ENCODE measurements at places on chromosomes 11 and 22. TPM values are rescaled to one million over a fixed set of nuclear protein-coding genes. Genes with fewer than 3 reads are reported as not detected.

DNA sequence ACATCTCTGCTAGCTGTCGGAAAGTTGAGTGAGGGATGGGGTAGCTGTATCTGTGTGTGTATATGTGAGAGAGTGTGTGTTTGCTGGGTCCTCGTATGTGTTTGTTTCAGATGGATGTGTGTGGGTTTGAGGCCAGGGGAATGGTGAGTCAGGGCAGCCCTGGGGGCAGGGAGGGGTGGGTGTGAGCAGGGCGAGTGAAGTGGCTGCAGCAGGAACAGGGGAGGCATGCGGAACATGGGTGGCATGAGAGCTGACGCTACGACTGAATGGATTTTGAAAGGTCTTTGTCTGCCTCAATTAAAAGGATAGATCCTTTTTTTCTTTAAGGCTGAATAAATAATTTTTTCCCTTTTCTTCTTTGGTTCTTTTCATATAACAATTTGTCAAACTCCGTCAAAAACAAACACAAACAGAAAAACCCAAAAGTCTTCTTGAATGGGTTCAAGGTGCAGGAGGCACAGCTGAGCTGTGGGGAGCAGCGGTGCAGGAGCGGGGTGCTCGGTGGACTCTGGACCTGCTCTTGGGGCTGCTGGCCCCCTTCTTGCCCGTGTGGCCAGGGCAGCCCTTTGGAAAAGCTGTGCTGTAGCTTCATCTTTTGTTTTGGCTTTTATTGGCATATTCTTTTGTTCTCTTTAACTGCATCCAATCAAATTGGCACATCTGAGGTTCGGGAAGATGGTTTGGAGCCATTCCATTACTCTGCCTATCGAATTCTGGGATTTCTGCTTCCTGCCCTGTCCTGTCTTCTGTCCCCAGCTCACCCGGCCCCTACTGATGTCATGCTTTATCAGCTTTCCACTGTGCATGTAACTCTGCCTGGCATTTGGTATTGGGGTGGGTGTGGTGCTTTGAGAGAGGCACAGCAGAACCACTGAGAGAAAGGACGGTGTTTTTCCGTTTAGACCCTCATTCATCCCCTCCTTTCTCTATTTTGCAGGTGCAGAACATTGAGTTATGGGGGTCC lies 80.1 kb downstream of the ADAMTS15 start:
- DNase-seq = no peak

GRCh38 chr22:39149915-39150847 lies 2.3 kb downstream of the CBX7 start:
- DNase-seq = no peak

- DNase-seq = no peak
These were observed 929.9 kb downstream of the NTM start for GRCh38 chr11:132300283-132300682.

DNA sequence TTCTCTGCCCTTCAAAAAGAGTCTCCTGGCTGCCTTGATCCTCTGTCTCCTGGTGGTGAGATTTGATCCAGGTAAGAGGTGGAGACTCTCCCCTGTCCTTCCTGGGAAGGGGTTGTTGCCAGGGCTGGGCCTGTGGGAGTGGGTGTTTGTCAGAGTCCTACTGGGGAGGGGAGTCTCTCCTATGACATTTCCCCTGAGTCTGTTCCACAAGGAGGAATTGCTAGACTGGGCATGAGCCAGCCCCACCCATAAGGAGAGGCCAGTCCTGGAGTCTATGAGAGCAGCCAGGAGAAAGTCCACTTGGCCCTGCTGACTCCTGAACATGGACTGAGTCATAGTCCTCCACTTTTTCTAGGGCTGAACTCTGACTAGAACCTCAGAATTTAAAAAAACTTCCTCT lies 7.4 kb downstream of the PEX26 start:
- no peak for DNase-seq

The DNAJB7 gene
- total RNA-seq = not detected

The OR4D6 gene
- total RNA-seq = not detected
